ENCODE measurements at places on chromosomes 12 and 14.

GRCh38 chr12:11674894-11675390 is 25.5 kb downstream of the ETV6 start:
- DNase-seq = no peak

- no peak for DNase-seq
Observed at GRCh38 chr12:129937426-129937825, 33.6 kb upstream of the TMEM132D start.

GRCh38 chr12:54605138-54605970 is 16.9 kb upstream of the PPP1R1A start:
- DNase-seq = no peak

- DNase-seq = peak; percentile 45
Observed at GRCh38 chr12:114166362-114166761, 200.2 kb upstream of the RBM19 start.

- DNase-seq = no peak
Observed at GRCh38 chr12:53644133-53644532, 18.0 kb upstream of the ATF7 start.

- DNase-seq = no peak
Observed at GRCh38 chr14:65131301-65131701, 29.0 kb upstream of the MAX start.

DNA sequence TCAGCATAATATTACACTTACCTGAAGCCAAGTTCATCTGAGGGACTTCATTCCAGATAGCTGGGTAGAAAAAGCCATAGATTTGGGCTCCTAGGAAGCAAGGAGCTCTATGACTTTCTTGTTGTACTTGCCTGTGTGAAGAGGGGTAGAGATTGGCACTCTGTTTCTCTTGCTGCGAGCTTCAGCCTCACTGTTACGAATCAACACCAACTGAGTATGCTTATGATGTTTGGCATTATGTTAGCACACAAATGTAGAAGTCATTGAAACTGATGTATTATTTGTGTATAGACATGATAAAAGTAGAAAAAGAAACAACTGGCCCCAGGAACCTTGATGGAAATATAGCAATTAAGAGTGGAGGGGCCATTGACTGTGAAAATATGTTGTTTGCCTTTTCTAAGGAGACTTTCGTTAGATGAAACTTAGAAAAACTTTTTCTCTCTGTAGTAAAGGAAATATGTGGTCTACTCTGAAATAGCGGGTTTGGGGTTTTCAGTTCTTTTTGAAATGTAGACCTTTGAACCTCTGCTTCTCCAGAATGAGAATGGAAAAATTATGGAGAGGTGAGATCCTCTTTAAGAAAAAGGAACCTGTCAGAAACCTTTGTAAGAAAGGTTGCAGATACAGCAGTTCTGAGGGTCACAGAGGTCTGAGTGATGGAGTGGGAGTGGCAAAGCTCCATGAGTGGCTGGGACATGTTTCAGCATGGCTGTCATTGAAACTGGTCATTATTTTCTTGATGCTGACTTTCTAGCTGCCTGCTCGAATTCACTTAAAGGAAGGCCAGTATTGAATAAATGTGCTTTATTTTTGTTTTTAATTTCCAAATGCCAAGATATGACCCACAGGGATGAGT is 159.9 kb downstream of the GCH1 start:
- no peak for DNase-seq

- DNase-seq = peak; percentile 34
Observed at GRCh38 chr14:54893151-54893760, 9.4 kb downstream of the GCH1 start.

- DNase-seq = no peak
Observed at GRCh38 chr14:68602507-68602906, 190.4 kb downstream of the ZFP36L1 start.

- no peak for DNase-seq
Observed at GRCh38 chr14:76337635-76338545, 38.0 kb upstream of the ESRRB start.

DNA sequence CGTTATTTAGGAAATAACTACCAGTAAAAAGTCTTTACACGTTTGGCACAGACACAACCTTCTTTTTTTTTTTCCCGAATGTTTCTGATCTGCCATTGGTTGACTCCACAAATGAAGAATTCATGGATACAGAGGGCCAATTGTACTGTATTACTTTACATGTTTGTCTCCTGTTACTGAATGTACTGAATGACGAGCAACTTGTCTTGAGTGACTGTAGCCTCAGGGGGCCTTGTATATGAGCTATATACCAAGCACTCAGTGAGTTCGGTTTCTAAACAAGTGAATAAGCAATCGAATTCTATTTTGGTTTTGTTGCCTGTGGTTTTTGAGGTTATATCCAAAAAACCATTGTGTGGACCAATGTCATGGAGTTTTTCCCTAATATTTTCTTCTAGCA is 480.0 kb upstream of the SYT1 start:
- no peak for DNase-seq

- no peak for DNase-seq
Observed at GRCh38 chr12:21428241-21428640, 9.2 kb upstream of the PYROXD1 start.

DNA sequence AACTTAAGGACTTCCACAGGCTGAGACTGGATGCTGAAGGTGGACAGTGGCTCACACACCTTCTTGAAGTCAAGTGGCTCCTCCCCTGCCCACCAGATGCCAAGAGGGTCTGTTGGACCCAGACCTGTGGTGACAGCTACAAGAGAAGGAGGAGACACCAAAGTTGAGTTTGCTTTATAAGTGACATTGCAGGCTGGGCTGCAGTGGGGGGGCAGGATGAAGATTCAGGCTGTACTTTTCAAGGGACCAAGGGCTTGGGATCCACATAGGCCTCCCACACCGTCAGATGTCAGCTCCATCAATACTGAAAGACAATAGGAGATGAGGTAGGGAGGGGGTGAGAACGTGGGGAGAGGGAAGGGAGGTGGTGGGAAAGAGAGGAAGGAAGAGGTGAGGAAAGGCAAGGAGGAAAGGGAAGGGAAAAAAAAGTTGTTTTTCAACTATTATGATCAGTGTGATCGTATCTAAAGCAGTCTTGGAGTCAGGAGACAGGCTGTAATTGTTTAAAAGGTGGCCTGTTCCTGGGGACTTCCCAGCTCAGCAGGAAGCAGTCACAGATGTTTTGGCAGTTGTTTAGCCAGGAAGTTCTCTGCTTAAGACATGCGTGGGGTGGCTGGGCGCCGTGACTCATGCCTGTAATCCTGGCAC is 84.1 kb upstream of the RESF1 start:
- peak; percentile 38 for DNase-seq

DNA sequence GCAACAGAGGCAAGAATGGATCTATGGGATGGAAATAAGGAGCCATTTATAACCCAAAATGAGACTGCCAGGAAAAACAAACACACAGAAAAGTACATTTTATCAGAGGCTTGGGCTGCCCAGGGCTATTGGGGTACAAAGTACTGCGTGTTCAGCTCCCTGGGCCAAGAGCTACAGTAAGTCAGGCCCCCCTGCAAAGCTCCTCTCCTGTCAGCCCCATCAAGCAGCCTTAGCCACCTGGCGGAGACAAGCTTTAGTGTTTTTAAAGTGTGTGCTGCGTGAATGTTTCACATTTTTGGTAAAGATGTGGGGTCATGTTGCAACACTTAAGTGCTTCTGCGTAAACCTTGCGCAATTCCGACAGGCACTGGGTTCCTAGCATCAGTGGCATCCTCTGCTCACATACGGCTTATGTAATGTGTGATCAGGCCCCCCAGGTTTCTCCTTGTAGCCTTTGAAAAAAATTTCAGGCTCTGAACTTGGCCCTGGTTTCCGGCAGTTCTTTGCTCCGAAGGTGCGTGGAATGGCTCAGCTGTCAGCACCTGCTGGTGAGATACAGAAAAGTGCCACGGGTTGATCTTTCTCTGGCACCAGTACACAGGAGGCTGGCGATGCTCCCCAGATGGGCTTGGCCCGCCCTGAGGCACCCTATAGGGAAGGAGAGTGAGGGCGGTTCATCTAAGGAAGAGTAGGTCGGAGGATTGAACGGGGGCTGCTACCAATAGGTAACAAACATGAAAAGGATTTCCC is 198.7 kb upstream of the EEA1 start:
- DNase-seq = peak; percentile 42

GRCh38 chr14:66015071-66015780 is 470.9 kb upstream of the CCDC196 start:
- DNase-seq = no peak

GRCh38 chr12:14308516-14308915 is 57.0 kb upstream of the ATF7IP start:
- DNase-seq = no peak

DNA sequence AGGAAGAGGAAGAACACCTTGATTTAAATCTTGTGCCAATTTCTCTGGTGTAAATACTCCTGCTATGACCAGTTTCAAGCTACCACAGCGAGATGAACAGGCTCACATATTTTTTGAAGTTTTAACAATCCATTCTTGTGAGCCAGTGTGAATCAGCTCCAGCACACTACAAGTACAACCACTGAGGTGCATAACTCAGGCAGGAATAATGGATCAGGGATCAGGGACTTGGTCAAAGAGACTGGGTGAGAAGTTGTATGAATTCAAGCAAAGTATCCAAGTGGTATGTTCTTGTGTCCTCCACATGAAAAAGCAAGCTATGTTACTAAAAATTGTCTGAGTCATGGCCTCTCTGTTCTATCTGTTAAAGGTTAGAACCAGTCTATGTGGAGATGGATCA is 35.2 kb upstream of the KITLG start:
- no peak for DNase-seq

- DNase-seq = no peak
Observed at GRCh38 chr14:100406505-100407131, 83.5 kb downstream of the SLC25A47 start.

DNA sequence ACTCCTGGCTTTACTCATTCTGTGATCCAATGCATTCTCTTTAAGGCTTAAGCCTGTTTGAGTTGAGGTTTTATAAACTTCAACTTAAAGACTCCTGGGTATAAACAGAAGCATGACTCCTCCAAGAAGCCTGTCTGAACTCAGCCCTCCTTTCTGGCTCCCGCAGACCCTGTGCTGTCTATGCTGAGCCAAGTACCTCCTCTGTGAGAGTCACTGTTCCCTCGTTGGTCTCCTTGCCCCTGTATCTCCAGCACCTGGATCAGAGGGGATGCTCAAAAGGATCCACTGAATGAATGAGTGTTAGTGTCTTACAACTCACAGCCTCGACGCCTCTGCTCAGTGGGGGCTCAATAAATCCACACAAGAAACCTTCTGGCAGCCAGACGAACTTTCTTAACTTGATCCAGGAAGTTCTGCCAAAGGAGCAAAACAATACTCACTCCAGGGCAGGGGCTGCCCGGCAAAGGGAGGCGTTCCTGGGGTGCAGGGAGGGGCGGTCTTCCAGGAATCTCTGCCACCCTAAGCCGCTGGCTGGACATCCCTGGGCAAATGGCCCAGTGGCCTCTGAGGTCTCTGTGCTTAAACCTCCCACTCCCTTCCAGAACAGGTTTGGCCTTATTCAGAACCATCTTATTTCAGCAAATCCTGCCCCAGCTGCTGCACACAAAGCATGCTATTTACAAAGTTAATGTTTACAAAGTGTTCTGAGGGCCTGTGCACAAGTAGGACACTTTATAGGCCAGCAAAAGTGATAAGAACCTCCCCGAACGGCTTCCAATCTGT is 32.9 kb downstream of the MAP1LC3B2 start:
- peak; percentile 58 for DNase-seq

GRCh38 chr12:27802511-27802910 is 22.5 kb upstream of the MANSC4 start:
- no peak for DNase-seq

GRCh38 chr12:24767016-24767415 is 181.9 kb downstream of the BCAT1 start:
- DNase-seq = no peak

GRCh38 chr12:3124917-3125316 is 47.7 kb downstream of the TSPAN9 start:
- DNase-seq = no peak

DNA sequence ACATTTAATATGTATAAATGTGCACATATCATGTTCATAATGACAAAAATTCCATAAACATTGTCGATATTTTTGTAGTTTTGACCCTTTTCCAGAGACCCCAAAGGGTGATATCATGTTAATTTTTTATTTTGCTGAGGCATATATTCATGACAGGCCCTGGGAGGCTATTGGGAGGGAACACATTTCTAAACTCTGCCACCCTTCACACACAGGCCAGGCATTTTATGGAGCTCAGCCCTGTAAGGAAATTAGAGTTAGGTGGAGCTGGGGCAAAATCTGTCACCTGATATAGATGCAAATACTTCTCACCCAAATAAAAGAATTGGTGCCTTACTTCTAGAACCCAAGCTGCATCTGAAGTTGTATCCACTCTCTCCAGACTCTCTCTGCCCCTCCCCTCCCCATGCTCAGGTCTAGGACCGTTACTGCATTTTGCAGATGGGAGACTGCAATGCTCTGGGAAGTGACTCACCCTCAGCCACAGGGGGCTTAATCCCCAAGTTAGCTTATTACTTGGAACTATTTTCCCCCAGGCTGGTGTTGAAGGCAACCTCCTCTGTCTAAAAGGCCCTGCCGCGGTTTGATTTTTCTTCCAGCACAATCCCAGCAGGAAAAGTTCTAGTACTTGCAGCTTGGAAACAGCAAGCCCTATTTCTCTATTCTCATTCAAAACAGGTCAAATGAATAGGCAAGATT is 238.9 kb downstream of the EMP1 start:
- DNase-seq = no peak

DNA sequence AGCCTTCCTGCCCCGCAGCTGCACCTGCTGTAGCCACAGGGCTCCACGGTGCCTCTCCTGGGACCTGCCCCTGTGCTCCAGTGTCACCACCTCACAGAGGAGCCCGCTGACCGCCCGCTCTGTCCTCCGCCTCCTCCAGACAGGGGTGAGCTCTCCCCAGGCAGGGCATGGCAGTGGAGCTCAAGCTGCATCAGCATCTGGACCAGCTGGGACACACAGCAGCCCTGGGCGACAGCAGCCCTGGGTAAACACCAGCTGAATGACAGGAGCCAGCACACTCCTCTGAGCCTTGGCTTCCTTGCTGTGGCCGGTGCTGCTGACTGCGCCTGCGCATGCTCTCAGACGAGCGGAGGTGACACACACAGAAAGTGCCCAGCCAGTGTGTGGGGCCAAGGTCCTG is 22.0 kb downstream of the CHGA start:
- no peak for DNase-seq

- DNase-seq = no peak
Observed at GRCh38 chr12:89355243-89356068, 3.2 kb upstream of the DUSP6 start.

DNA sequence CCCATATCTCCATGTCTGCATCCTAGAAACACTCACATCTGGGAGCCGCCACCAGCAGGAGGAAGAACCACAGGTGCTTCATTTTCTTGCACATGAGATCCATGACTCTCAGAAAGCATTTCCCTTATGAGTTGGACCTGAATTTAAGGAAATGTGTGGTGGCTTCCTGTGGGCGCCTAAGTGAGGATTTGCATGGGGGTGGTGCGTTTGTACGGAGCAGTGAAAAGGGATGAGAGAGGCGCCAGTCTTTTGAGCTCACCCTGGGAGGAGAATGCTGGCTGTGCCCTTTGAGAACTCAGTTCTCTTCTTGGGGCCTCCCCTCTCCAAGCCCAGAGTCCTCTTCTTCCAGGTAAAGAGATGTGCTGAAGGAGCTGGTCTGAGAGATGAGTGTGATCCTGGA is 895.7 kb downstream of the TMEM121 start:
- no peak for DNase-seq

Measured in hindlimb muscle (tissue), 1 donor.